ENCODE measurements at places on chromosomes 5 and 9.

DNA sequence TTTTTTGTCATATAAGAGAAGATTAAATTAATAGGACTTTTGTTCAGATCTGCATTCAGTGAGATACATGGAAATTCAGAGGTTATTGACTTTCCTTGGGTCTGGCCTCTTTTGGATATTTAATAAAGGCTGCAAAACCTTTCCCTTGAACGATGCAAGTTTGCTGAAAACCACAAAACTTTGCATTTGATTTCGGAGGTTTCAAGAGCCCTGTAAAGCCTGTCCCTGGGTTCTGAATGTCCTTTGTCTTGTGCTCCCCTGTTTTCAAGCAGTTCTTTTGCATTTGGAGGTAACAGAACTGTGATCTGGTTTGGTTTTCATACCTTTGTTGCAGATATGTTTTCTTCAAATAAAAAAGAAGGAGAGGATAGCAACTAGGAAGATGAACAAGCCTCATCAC lies 188.1 kb upstream of the DMRT1 start:
- no peak for DNase-seq

GRCh38 chr9:5840788-5841187 lies 7.9 kb upstream of the ERMP1 start:
- no peak for DNase-seq

GRCh38 chr5:80442742-80443141 lies 34.9 kb downstream of the ZFYVE16 start:
- DNase-seq = no peak

GRCh38 chr5:65021527-65022226 lies 252.9 kb downstream of the CWC27 start:
- no peak for DNase-seq
